ENCODE measurements at places on chromosomes 7 and 10. TPM values are rescaled to one million over a fixed set of nuclear protein-coding genes. Genes with fewer than 3 reads are reported as not detected.

DNA sequence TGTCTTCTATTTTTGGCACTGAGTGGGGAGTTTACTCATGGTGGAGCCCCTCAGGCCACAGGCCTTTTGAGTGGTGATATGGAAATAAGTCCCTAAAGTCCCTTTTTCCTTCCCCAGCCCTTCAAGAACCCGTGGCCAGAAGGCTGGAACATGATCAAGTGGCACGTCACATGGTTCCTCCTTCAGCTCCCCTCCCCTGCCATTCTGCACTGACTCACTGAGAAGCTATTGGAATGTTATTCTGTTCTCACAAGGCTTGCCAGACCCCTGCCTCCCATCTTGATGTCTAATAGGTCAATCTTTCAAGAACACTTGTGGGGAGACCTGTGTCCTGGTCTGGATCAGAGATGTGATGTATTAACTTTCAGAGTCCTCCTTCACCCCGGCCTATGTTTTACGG is 279.8 kb downstream of the SEC23IP start:
- no peak for DNase-seq

- no peak for DNase-seq
Observed at GRCh38 chr7:16838891-16839290, 34.1 kb upstream of the AGR2 start.

- no peak for DNase-seq
Observed at GRCh38 chr10:10892290-10892875, 125.3 kb upstream of the CELF2 start.

The OR6V1 gene
- total RNA-seq = not detected

The TMEM213 gene
- total RNA-seq = not detected

The TWIST1 gene
- total RNA-seq = 2.7 TPM

The PLEKHS1 gene
- not detected for total RNA-seq

GRCh38 chr7:66867198-66867790 is 53.7 kb upstream of the TMEM248 start:
- DNase-seq = no peak

DNA sequence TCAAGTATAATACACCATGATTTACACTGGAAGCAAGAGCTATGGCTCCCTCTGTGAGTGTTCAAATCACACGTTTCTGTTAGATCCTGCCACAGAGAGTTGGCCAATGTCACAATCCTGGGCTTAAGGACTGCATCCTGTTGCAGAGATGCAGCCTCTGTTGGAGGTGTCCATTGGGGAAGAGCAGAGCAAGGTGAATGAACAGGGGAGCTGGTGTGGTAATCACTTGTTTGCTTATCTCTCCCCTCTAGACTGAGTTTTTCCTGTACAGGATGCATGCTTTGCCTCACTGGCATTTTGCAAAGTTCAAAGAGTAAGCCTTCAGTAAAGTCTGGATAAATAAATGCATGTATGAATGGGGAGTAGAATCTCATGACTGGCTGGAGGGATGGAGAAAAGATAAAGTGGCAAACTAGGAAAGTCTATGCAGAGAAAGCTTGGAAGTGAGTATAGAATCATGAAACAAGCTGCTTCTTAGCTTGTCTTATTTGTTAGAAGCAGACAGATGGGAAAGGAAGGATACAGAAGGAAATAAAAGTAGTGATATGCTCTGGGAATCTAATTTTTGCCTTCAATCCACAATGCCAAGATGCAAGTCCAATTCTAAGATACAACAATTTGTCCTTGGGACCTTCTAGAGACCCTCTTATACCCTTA is 605.9 kb downstream of the KCNMA1 start:
- DNase-seq = no peak

GRCh38 chr10:97185326-97186058 is at the start of gene SLIT1:
Gene SLIT1 (minus strand): TSS chr10:97185959. CDS start chr10:97185674, 285 bp downstream.
- DNase-seq = peak; percentile 21

The ZNF804B gene
- 3.7 TPM for total RNA-seq

The ACBD7 gene
- total RNA-seq = 16.7 TPM
